ENCODE measurements at places on chromosomes 2 and 18. TPM values are rescaled to one million over a fixed set of nuclear protein-coding genes. Genes with fewer than 3 reads are reported as not detected.

- no peak for DNase-seq
These were observed 54.4 kb downstream of the TNS1 start for GRCh38 chr2:217948351-217948791.

DNA sequence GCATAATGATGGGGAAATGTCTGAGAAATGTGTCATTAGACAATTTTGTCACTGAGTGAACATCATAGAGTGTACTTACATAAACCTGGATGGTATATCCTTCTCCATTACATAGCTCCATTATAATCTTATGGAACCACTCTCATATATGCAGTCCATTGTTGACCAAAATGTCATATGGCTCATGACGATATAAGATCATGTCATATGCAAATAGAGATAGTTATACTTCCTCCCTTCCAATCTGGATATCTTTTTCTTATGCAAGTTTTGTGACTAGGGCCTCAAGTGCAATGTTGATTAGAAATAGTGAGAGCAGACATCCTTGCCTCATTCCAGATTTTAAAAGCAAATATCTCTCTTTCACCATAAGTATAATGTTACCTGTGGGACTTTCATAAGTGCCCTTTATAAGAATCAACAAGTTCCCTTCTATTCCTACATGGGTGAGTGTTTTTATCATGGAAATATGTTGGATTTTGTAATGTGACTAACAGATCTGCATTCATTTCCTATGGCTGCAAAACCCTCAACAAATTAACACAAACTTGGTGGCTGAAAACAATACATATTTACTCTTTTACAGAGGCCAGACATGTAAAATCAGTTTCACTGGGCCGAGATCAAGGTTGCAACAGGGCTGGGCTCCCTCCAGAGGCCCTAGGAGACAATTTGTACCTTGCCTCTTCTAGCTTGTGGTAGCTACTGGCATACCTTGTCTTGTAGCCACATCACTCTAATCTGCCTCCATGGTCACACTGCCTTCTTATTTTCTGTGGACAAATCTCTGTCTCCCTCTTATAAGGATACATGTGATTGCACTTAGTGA is 21.6 kb upstream of the SULT1C4 start:
- no peak for DNase-seq

GRCh38 chr18:74942319-74942910 is 266.5 kb downstream of the PTGR3 start:
- DNase-seq = no peak

DNA sequence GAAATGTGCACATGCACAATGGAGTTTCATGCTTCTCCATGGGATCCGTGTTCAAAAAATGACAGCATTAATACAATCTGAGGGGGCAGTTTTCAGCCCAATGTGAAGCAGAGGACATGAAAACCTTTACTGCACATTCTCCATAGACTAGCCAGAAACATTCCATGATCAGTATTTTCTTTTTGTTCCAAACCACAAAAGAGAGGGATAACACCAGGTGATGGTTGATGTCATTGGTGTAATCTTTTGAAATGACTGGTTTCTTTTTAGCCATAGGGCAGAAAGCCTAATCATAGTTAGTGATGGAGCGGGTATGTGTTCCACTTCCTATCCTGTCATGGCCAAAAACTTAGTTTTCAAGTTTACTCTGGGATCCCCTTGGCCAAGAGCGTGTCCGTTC is 1.8 kb upstream of the KYNU start:
- DNase-seq = no peak

- DNase-seq = no peak
These were observed 434.8 kb upstream of the SLC8A1 start for GRCh38 chr2:40886655-40887054.

- DNase-seq = no peak
These were observed 26.2 kb downstream of the INPP4A start for GRCh38 chr2:98470851-98471255.

DNA sequence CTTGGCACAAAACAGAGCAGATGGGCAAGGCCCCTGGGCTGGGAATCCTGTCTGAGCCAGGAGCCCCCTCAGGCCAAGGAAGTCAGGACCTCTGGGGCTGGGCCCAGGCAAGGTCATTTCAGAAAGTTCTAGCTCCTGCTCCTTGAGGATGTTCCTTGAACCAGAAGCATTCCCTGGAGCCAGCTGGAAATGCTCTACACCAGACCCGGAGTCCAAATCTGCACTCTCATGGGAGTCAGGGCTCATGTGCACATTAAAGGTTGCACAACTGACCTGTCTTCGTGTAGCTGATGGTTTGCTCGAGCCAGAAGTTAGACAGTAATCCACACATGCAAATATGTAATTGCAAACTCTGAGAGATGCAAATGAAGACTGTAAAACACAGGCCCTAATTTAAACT is 18.0 kb downstream of the PARD6G start:
- no peak for DNase-seq

DNA sequence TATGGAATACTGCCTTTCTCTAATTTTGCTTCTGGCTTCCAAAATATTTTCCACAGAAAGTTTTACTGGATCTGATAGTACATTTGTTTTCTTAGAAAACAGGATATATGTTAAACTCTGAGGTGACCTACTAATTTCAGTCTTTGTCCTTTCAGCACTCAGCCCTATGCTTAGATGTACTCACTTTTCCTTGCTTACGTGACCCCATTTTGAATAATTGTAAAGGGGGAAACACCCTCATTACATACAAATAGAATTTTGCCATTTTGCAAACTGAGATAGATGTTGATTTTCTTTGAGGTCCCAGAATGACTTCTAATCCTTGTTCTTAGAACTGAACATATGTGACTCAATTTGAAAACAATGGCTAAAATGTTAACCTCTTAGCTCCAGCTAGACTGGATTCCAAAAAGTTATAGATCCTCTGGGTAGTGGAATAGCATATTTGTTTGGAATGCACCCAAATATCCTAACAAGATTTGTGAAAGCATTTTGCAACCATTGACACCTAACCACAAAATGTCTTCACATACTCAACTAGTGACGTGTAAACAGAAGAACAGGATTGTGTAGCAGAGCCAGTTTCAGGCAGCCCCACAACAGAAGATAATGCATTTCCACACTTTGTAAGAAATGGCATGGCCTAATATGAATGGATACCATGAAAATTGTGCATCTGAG is 44.8 kb upstream of the EHBP1 start:
- no peak for DNase-seq

DNA sequence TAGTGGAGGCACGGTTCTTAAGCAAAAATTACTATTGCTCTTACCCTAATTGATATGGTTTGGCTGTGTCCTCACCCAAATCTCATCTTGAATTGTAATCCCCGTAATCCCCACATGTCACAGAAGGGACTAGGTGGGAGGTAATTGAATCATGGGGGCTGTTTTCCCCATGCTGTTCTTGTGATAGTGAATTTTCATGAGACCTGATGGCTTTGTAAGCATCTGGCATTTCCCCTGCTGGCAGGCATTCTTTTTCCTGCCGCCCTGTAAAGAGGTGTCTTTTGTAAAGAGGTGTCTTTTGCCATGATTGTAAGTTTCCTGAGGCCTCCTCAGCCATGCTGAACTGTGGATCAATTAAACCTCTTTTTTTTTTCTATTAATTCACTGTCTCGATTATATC is 1691.8 kb upstream of the SLC39A10 start:
- no peak for DNase-seq

DNA sequence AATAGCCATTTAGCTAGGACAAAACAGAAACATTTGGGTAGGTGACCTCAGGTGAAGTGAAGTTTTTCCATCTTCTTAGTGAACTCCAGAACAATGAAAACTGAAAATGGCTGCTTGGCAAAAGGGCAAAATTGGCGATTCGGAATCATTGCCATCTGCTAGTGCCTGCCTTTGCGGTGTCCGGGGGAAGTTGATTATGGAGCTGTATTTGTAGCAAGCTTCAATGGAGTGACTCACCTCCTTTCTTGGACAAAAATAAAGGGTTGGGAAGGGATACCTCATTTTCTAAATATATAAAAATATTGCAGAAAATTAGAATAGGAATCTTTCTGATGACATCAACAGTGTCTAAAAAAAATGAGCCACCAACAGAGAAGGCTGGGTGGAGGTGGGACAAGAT is 460.5 kb downstream of the TGIF1 start:
- no peak for DNase-seq

- no peak for DNase-seq
These were observed 139.5 kb downstream of the MBP start for GRCh38 chr18:76993085-76993382.

GRCh38 chr2:239660390-239661230 is 259.8 kb upstream of the HDAC4 start:
- no peak for DNase-seq

DNA sequence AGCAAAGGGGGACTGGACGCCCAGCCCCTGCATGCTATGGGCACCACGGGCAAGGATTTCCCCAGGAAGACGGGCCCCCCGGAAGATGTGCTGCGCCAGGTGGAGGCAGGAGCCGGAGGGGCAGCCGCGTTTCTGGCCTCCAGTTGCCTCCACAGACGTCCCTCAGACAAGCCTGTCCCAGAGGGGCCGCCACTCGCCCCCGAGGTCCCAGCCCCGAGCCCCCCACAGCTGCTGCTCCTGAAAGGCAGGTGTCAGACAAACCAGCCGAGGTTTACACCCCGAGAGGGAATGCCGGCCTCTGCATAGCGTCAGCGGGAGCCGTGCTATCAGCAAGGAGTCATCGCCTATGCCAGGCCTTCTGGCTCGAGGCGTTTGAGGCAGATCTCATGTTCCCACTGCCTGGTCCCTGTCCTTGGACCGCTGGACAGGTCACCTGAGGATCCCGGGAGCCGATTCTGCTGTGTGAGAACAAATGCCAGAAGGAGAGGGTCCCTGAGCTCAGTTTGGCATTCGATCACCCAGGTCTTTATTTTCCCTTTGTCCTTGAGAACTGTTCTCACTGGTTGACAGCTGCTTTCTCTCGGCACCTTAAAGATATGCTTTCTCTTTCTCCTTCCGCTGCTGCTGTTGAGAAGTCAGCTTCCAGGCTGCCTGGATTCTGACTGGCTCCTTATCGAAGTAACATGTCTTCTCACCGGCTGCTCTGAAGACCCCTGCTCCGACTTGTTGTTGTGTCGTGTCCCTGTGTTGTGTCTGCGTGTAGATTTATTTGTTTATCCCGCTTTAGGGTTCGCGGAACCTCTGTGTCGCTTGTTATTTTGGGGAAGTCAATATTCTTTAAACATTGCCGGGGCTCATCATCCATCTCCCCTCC is 20.6 kb downstream of the CROCC2 start:
- peak; percentile 51 for DNase-seq

DNA sequence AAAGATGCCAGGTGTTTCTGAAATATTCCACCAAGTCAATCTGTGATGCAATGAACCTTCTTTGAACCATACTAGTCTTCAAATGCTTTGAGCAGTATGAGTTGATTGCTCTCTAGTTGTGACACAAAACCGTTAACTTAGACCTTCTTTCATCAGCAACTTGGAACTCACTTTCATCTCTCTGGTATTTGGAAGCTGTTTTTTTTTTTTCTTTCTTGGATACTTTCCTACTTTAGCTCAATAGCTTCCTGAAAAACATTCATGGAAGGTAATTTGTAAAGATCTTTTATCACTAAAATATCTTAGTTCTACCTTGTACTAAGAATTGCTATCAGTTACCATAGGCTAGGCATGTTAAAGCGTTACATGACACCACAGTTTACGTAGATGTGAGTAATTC is 1071.9 kb upstream of the CHAC2 start:
- no peak for DNase-seq

DNA sequence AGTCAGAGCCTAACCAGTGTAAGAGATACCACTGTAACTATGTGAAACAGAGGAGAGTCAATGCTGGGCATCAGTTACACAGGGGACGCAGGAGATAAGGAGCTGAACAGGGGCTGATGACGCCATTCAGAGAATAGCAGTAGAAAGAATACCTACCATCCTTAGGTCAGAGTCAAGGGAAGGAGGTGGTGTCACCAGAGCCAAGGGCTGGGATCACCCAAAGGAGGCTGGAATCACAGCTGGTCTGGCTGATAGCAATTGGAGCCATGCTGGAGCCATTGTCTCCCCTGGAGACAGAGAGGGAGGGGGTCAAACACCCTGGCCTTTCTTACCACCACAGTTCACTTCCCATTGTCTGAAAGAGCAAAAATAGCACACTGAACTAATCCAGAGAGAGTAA is 37.3 kb upstream of the C18orf32 start:
- DNase-seq = no peak

DNA sequence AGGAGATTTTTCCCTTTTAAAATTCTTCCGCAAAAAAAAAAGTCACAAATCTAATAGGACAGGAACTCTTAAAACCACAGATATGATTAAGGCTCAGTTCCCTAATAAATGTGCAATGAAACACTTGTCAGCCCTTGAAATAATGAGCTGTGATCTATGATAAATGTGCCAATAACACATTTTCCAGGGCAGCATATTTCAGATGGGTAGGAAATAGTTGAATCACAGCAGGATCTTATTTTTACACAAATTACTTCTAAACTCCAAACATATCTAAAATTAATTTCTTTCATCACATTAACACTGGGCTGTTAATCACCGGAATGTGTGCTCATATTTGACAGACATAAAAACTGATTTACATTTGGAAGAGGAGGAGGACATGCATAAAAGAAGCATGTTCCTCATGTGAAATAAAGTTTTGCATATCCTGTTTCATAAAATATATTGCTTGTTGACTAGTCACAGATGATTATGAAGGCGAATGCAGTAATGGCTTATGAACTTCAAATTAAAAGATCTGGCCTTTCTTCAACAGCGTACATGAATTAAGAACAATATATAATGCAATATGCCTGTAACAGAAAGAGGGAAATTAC is 281.4 kb downstream of the PAX3 start:
- no peak for DNase-seq

GRCh38 chr2:239693330-239693729 is 292.5 kb upstream of the HDAC4 start:
- no peak for DNase-seq

GRCh38 chr2:111679202-111679601 is 204.8 kb downstream of the ANAPC1 start:
- DNase-seq = no peak

DNA sequence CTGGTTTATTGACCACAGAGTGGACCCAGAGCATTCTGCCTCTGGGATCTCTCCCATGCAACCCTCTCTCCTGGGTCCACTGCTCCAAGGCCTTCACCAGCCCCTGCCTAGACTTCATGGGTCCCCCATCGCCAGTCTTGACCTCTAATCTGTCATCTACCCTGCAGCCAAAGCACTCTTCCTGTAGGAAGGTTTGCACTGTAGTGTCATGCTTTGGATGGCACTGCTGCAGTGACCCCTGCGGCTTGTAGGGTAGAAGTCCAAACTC is 41.7 kb downstream of the MYO7B start:
- no peak for DNase-seq

DNA sequence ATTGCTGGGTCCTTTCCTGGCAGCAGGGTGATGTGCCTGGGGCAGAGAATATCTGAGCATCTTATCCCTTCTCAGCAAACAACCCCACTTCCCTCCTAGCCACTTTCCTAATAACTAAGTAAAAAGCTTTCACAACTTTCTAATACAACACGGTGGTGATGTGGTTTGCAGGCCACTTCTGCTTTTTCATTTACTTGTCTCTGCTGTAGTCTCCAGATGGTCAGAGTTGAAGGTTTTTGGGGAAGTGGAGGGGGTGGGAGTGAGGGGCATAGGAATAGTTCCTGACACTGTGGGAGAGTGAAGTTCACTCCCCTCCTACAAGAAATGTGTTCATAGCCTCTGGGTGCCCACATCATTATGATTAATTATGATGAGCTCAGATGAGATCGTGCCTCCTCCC is 11.6 kb downstream of the OXER1 start:
- no peak for DNase-seq

M1AP gene
- 0.44 TPM for total RNA-seq

TMEM185B gene
- 24.7 TPM for total RNA-seq

NOSTRIN gene
- total RNA-seq = 16.1 TPM

ASB18 gene
- 2.7 TPM for total RNA-seq

FBXO48 gene
- 0.60 TPM for total RNA-seq

STK39 gene
- 12.3 TPM for total RNA-seq
